ENCODE measurements at places on chromosomes 7 and 10. TPM values are rescaled to one million over a fixed set of nuclear protein-coding genes. Genes with fewer than 3 reads are reported as not detected.

- DNase-seq = no peak
These were observed 38.0 kb downstream of the CD36 start for GRCh38 chr7:80676404-80676803.

DNA sequence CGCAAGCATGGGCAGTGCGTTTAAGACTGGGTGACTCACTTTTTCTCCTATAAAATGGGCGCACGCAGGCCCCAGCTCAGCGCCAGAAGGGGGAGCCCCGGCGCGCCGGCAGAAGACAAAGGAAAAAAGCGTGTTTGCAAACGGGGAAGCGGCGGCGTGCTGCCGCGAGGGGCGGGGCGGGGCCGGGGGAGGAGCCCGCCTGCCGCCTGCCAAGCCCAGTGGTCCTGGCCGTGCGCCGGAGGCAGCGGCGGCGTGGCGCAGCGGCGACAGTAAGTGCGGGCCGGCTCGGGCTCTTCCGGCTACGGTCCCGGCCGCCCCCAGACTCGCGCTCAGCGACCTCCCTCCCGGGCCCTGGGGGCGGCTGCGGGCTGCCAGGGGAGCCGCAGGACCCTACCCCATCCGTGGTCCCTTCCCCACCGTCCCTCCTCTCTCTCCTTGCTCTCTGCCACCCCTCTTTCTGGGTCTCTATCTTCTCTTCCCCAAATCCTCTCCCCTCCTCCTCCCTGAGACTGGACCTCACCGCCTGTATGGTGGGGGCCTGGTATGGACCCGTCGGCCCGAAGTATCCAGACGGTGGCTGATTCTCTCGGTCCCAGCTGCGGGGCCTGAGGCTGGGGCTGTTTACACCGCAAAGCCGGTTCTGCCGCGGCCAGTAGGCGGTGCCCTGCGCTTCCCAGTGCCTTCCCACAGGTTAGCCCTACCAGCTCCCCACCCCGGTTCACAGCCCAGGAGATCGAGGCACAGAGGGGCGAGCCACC lies at the start of gene SLC29A3:
SLC29A3 (plus strand) TSS at position 218 of the 758 bp plus-strand sequence; CDS start at position 269, 51 bp downstream.
- peak; percentile 83 for DNase-seq

DNA sequence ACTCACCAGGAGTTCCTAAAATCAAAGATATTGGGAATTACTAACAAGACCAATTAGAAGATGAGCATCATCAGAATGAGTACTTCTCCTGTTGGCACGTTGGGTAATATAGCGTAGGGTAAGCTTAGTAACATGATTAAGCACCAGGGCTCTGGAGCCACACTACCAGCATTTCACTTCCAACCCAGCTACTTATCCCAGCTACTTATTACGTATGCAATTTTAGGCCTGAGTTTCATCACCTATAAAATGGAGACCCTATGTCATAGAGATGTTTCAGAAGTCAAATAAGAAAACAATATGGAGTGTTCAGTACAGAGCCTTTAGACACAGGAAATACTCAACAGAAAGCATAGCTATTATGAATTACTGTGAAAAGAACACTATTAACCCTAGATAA lies 19.0 kb downstream of the GDI2 start:
- no peak for DNase-seq

DNA sequence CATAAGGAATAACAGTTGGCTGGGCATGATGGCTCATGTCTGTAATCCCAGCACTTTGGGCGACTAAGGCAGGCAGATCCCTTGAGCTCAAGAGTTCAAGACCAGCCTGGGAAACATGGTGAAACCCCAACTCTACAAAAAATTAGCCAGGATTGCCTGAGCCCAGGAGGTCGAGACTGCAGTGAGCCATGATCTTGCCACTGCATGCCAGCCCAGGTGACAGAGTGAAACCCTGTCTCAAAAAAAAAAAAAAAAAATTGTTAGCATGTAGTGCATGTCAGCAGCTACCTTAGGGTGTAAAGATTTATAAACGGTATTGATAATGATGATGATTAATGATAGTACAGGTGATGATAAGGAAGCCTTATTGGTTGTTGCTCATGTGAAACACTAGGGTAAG lies 331.2 kb upstream of the FZD1 start:
- DNase-seq = no peak

The NPY gene
- 0.24 TPM for polyA plus RNA-seq

The SUN3 gene
- polyA plus RNA-seq = 0.26 TPM
